ENCODE measurements at places on chromosomes 2 and 18. TPM values are rescaled to one million over a fixed set of nuclear protein-coding genes. Genes with fewer than 3 reads are reported as not detected.
A peak's percentile ranks its signal among the peaks of the same experiment; 100 is the strongest.

- no peak for DNase-seq
Measured at GRCh38 chr2:230648356-230648755, 64.3 kb upstream of the CAB39 start.

GRCh38 chr2:36915627-36916026, 50.7 kb downstream of the STRN start:
- DNase-seq, result no peak

DNA sequence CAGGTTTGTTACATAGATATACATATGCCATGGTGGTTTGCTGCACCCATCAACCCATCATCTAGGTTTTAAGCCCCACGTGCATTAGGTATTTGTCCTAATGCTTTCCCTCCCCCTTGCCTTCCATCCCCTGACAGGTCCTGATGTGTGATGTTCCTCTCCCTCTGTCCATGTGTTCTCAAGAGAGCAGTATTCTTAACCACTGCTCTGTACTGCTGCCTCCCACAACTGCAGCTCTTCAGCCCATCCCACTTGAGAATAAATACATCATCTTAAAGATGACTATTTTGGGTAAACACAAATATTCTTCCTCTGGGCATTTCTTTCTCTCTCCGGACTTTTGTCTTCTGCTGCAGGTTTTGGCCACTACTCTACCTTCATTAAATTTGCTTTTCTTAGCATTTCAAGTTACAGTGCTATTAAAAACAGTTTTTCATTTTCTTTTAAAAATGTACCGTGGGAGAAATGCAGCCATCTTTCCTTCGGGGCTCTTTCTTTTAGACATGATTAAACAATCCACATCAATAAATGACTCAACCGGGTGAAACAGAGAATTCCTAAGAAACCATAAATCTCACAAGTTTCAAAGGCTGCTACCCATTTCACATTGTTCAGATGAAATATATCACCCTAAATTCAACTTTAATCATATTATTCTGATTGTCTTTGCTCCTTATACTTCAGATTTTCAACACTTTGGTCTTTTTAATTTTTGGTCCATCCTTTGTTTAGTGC, 323.4 kb downstream of the GALNT13 start:
- DNase-seq, result no peak

GRCh38 chr2:74291218-74291544, 52.0 kb downstream of the SLC4A5 start:
- no peak for DNase-seq

GRCh38 chr2:171792886-171793580, 101.0 kb downstream of the SLC25A12 start:
- no peak for DNase-seq

GRCh38 chr18:8788503-8789429, 83.4 kb downstream of the MTCL1 start:
- DNase-seq, result no peak

GRCh38 chr2:239040152-239040761, 192.4 kb downstream of the TWIST2 start:
- no peak for DNase-seq

- no peak for DNase-seq
Measured at GRCh38 chr18:52140986-52141385, 199.0 kb upstream of the DCC start.

GRCh38 chr18:22432657-22433137, 15.0 kb upstream of the CTAGE1 start:
- DNase-seq, result peak; percentile 58

DNA sequence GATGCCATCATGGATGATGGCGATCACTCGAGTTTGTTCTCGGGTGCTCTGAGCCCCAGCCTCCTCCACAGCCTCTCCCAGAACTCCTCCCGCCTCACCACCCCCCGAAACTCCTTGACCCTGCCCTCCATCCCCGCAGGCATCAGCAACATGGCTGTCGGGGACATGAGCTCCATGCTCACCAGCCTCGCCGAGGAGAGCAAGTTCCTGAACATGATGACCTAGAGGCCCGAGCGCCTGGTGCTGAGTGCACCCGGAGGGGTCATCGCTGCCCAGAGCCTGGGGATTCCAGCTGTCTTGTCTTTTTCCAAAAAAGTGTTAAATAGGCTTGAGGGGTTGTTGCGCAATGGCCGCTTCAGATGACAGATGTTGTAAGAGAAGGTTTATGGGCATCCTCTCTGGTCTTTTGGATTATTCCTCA, 254.8 kb downstream of the GLI2 start:
- DNase-seq, result no peak

- no peak for DNase-seq
Measured at GRCh38 chr2:24253303-24253919, 78.6 kb downstream of the FAM228A start.

DNA sequence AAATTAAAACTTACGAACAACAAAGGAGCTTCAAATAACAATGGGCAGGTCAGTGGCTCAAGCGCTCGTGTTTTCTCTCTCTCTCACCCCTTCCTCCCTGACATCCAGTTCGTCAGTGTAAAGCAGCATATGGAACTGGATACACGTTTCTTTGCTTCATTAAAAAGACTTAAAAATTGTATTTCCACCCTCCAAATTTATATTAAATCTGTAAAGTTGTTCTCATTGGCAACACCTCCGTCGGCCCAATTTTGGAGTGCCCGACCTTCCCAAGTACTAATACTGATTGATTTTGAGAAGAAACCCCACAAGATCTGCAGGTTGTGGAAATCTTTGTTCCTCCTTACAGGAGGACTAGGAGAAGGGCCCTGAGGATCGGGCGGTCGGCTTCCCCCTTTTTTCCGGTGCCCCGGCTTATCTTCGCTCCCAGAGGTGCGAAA, 2.2 kb downstream of the TBR1 start:
- no peak for DNase-seq

GRCh38 chr2:8851811-8852560, 14.6 kb upstream of the KIDINS220 start:
- peak; percentile 25 for DNase-seq

DNA sequence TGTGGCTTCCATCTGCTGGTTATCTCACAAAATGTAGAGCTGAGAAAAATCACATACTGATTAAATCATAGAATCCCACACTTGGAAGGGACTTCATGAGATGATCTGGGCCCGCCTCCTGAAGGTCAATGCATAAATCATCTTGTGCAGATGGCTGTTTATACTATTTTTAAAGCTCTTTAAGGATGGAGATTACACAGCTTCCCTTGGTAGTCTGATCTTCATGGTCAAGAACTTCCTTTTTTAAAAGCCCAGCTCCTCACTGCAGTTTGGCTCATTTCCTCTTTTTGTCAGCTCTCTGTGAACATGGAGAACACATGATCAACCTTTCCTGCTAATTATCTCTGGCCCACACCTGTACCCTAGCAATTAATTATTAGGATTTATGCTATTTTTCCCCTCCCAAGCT, 25.9 kb downstream of the GCG start:
- DNase-seq, result no peak

DNA sequence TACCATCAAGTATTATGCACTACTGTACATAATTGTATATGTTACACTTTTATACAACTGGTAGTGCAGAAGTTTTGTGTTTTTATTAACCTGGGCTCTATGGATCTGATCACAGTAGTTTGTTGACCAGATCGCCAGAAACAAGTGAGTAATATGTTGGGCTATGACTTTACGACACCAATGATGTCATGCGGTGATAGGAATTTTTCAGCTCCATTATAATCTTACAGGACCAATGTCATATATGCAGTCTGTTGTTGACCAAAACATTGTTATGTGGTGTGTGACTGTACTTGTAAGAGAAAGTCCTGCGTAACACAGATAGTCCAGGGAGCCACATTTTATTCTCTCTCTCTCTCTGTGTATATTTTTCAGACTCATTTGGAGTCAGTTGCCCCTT, 4.5 kb upstream of the ACOXL start:
- no peak for DNase-seq

DNA sequence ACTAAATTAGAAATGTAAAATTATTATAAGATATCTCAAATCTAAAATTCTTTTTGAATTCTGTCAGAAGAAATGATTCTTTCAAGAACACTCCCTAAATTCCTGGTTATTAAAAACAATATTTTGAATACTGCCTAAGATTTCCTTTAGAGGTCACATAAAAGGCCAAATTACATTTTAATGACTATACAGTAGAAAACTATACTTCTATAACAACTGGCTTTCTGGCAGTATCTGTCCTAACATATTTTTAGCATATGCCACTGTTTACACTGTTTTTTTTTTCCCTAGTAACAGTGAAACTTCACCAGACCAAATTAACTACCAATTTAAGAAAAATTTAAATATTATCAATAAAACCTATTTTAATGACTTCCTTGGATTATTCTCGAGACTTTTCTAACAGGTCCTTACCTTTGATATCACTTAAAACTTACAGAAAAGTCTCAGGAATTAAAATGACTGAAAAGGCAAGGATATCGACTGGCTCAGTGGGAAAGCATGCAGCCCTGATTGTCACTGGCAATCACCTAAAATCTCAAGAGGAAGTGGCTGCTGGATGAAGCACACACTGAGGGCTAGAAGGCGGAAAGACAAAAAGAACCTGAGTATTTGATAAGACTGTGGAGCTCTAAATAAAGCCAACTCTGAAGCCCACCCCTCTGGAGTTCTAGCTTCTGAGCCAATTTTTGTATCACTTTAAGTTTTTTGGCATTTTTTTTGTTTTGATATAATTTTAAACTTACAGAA, 59.6 kb downstream of the SPIRE1 start:
- DNase-seq, result no peak

The SERPINB11 gene
- total RNA-seq, result not detected

The NOP58 gene
- total RNA-seq, result 29.8 TPM

The NOTO gene
- 0.08 TPM for total RNA-seq

The CRYGD gene
- not detected for total RNA-seq

The ALPG gene
- total RNA-seq, result 0.56 TPM

The PPP1R1C gene
- 0.98 TPM for total RNA-seq

The NIF3L1 gene
- total RNA-seq, result 27.2 TPM

The CTDP1 gene
- 31.4 TPM for total RNA-seq

The LCT gene
- 0.27 TPM for total RNA-seq

The DPP10 gene
- total RNA-seq, result 11.2 TPM

The VIT gene
- total RNA-seq, result 1.3 TPM

The CREG2 gene
- total RNA-seq, result 0.06 TPM

The CD8B2 gene
- total RNA-seq, result 0.06 TPM
